Stimulated activated CD4-positive, alpha-beta T cell treated with anti-CD3 and anti-CD28 coated beads, Interleukin-15, amount 100 ng/mL, for 48 hours (primary cell): ENCODE measurements at places on chromosomes 4 and X.
A peak's percentile ranks its signal among the peaks of the same experiment; 100 is the strongest.

DNA sequence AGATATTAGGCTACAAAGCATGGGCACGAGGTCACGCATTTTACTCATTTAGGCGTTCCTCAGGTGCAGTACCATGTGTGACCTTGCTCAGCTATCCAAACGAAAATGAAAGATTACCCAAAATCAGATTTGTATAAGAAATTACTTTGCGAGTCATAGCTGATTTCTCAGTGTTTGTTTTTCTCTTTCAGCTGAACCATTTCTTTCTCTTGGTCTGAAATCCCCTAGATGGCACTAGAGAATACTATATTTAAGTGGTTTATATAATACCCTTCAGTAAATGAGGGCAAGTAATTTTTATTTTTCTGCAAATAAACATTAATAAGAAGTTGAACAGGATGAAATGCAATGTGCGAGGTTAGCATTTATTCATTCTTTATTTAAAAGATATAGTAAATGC, 496.6 kb downstream of the STIM2 start:
- no peak for DNase-seq

GRCh38 chr4:154727540-154727939, 16.3 kb upstream of the LRAT start:
- no peak for DNase-seq

- no peak for DNase-seq
Observed at GRCh38 chr4:1166509-1167243, 5.7 kb downstream of the SPON2 start.

- DNase-seq, result no peak
Observed at GRCh38 chr4:25775166-25775565, 87.6 kb downstream of the SEL1L3 start.

DNA sequence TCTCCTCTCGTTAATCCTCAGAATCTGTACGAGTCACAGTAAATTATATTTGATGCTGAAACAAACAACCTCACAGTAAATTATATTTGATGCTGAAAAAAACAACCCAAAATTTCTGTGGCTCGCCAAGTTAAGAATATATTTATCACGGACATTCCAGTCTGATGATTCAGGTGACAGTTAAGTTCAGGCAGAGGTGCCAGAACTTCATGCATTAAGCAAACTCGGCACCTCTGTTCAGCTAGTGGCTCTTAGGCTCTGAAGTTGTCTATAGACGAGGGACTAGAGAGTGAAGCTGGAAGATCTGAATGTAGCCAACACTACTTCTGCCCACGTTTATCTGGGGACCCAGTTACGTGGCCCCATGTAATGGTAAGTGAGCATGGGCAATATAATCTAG, 132.2 kb upstream of the AGA start:
- DNase-seq, result no peak

DNA sequence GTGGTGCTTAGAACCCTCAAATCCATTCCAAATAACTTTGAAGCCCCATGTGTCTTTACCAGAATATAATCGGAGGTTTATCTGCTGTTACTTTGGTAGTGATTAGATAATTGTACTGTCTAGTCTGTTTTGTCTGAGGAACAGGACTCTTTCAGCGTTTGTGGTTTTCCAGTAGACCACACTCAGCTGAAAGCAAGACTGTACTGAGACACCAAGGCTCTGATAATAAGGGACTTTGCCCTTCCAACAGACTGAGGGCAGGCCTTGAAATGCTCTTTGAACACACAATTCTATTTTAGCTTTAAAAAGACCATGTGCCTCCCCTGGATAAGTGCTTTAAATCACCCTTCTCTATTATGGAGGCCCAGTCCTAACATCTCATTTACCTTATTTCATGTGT, 76.1 kb downstream of the KLHL8 start:
- no peak for DNase-seq

- no peak for DNase-seq
Observed at GRCh38 chr4:183636503-183636902, 22.5 kb downstream of the RWDD4 start.

DNA sequence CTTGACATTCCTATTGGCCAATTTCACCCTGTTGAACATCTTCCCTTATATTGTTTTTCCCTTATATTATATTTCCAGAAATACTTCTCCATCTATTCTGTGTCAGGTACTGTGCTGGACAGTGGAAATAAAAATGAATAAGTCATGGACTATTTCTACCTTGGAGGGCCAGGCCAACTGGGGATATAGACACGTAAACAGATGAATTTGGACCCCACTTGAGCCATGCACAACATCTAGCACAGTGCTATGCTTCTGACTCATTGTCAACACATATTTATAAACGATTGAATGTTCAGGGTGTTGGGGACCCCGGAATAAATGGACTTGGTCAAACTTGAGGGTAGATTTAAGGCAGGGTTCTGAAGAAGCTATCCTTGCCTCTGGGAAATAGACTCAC, 111.1 kb downstream of the ANK2 start:
- DNase-seq, result no peak

DNA sequence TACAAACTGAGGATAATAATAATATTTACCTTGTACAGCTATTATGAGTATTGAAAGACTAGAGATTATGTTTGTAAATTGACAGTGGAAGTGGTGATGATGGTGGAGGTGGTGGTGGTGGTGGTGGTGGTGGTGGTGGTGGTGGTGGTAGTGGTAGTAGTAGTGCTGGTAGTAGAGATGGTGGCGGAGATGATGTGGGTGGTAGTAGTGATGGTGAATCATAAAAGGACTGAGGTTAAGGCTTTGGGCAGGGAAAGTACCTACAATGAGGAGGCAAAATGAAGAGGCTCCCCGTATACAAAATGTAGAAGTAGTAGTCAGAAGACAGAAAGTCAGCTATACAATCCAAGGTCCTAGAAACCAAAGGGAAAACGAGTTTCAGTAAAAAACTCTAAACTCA, 214.1 kb downstream of the BCOR start:
- DNase-seq, result peak; percentile 42

DNA sequence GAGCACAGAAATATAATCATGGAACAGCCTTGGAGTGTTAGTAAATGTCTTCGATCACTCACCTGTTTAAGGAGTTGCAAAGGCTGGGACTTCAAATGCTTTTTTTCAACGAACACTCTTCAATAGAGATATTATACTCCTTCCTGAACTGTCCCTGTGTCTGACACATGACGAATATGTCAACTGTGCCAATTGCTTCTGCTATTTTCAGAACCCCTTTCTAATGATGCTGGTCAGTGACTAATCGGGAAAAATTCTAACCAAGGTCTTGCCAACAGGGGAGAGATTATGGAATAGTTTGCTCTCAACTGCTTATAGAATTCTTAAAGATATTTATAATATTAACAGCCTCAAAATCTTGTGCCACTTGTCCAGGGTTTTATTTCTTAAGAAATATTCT, 8.5 kb upstream of the KLHL34 start:
- no peak for DNase-seq

- no peak for DNase-seq
Observed at GRCh38 chr4:105106426-105106825, 40.2 kb upstream of the TET2 start.

DNA sequence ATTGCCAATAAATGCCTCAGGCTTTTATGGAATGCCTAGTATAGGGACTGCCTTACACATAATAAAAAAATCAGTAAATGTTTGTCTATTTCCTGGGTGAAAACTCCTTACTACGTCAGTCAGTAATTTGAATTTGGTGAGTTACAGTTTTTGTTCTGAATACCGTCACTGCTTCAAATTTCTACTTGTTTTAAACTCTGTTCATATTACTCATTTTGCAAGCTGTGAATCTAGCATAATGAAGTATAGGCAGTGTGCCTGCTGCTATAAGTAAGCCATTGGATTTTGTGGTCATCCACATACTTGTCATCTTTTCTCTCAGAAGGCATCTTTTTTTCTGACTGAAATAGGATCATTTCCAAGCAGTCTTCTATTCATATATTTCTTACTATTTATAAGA, 43.1 kb downstream of the SYNPO2 start:
- no peak for DNase-seq

- DNase-seq, result no peak
Observed at GRCh38 chr4:47837094-47837907, 566 bp downstream of the CORIN start.
